ENCODE measurements at places on chromosomes 4 and X.

- no peak for DNase-seq
Observed at GRCh38 chr4:185903205-185903604, 91.2 kb upstream of the SORBS2 start.

GRCh38 chrX:5775846-5776430, 452.7 kb downstream of the NLGN4X start:
- DNase-seq = no peak

GRCh38 chr4:25861951-25862410, 807 bp downstream of the SEL1L3 start:
- no peak for DNase-seq

DNA sequence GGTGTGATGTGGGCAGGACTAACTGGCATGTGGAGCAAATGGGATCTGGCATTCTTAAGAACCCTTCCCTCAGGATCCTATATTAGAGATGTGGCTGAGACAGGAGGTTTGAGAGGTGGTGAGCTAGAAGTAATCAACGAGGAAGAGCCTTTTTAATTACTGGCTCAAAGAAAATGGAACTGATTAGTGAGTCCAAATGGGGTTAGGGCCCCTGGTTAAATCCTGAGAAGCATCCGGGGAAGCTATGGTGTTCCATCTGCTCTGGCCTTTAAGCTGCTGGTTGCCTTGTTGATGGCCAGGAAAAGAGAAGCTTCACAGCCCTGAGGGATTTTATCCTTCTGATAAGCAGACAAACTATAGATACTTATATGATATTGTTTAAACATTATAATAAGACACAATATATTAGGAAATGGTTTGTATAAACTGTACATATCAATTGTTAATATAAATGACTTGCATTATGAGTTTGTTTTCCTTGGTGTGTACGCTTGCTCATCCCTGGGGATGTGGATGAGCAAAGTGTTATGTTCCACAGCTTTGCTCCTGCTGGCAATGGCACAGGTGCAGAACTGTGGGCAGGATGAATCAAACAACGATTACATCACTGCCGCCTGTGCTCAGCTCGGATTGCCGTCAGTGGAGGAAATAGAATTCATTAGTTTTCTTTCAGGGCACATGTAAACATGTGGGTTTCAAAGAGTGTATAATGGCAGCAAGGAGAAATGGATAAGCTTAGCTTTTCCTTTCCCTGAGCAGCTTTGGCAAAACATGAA, 328.6 kb upstream of the ARX start:
- no peak for DNase-seq

DNA sequence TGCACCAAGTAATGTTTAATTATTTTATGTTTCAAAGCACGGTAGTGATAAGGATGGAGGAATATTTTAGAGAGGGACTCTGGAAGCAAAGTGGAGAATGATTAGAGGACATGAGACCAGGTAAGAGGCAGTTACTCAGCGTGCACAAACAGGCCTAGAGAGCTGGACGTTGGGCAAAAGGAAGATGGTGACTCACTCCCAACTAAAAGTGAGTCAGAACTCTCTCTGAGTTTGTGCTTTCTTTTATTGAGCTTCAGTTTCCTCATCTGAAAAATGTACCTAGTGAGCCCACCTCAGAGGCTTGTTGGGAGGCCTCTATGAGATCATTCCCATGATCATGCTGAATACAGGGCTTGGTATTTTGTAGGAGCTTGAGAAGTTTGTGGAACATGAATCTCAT, 1.6 kb upstream of the ZC4H2 start:
- no peak for DNase-seq

GRCh38 chrX:53441531-53442321, 7.6 kb upstream of the HSD17B10 start:
- peak; percentile 64 for DNase-seq

DNA sequence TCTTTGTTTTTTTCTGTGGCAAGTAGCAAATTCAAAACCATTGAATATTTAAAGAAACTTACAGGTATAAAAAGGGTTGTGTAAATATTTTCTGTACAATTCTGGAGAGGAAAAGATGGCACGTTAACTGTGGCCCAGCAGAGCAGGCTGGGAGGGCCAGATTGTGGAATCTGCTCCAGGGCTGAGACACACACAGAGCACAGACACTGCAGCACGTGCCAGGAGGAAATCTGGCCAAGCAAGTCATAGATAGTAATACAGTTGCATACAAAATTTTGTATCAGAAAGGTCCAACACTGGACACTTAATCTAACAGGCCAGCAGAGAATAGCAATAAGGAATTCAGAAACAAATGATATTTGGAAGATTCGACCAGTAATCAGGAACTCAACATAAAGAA, 763.7 kb downstream of the PDHA2 start:
- DNase-seq = no peak

DNA sequence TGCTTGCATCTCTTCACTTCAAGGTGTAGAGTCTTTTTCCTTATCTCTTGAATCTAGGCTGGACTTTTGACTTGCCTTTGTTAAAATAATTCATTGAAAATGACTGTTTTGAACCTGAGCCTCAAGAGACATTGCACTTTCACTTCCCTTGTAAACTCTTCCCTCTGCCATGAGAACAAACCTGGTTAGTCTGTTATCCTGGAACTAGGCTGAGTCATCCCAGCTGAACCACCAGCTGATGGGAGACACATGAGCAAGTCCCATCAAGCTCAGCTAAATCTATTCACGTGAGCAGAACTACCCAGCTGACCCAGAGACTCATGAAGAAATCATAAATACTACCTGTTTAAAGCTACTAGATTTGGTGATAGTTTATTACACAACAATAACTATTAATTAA, 202.3 kb upstream of the CENPE start:
- no peak for DNase-seq

GRCh38 chr4:3672465-3672831, 93.7 kb upstream of the ADRA2C start:
- no peak for DNase-seq

- no peak for DNase-seq
Observed at GRCh38 chr4:96691521-96691920, 851.6 kb downstream of the PDHA2 start.

DNA sequence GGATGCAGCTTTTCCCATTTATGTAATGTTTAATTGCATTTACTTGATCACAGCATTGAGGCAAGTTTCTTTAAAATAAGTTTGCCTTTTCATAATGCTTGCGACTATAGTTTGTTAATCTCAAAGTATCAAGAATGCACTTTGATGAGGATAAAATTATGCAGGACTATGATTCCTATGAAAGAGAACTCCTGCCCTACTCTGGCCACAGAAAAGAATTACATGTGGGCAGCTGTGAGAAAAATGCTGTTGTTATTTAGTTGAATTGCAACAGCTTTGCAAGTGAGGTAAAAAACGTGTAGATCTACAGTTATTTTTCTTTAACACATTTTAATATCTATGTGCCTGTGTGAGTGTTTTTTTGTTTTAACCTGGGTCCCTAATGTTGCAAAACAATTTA, 12.5 kb upstream of the OSTC start:
- DNase-seq = no peak

DNA sequence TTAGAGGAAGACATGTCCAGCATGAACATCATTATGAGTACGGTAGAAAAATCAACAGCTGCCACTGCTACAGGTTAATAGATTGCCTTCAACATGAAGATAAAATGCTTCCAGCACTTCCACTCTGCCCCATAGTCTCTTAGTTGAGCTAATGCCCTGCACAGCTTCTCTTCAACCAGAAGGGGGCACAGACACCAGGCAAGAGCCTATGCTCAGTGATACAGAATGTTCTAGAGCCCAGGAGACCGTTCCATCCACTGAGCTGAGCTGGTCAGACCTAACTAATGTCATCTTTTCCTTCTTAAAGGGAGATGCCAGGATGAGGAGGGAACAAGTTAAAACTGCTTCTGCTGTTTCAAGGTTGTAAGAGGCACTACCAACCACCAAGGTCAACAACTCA, 42.2 kb downstream of the SMIM10L2A start:
- DNase-seq = no peak

DNA sequence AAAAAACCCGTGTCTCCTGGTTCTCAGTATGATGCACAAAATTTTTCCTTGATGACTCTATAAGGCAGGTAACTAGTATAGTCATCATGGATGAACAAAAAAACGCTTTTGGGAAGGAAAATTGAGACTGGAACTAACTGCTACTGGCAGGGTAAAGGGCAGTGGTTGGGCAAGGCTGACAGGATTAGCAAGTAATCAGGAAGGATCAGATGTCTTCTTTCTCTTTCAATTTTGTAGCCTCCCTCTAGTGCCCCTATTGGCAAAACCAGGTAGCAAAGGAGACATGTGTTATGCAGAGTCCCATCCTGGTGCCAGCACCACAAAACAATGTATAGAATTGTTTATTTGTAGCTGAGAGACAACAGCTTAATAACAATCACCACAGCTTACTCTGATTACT, 12.8 kb upstream of the SLITRK4 start:
- no peak for DNase-seq

- no peak for DNase-seq
Observed at GRCh38 chr4:165612936-165613335, 234.1 kb downstream of the CPE start.

DNA sequence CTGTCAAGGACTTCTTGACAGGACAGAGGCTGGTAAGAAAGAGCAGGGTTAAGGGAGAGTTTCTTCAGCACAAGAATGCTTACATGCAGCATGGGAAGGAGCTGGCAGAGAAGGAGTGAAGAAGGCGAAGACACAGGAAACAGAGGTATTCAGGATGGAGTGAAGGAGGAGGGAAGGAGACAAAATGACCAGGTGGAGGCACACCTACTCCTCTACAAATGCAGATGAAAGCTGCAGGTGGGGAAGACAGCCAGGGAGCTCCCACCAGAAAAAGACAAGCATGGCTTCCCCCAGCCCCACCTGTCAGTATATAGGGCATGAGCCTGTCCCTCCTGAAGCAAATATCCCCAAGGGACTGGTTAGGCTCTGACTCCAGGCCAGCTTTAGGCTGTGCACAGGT, 29.6 kb upstream of the NKRF start:
- no peak for DNase-seq

DNA sequence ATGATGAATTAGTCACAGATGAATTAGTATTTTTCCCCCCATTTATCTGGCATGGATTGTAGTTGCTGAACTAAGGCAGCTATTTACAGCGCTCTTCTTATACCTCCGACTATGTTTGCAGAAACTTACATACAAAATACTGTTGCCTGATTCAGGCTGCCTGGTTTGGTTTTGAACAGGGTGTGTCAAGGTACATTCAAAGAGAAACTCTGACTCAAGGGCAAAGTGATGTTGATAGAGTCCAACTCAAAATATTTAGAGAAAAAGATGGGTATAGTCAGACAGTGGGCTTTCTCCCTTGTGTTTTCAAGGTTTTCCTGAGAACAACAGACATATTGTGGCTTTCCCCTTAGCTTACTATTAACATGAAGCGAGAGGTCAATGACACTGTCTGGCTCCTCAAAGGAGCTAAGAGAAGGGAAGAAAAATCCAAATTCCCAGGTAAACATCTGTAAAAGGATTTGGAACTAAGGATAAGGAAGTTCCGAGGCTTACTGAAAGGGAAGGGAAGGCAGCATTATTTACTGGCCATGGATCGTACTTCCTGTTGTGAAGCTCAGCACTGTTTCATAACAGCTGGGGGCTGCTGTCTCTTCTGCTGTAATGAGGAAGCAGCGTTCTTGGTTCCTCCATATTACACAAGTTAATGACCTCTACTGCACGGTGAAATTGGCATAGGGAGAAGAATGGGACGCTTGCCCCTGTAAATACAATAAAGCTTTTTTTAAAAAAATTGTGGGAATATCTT, 30.9 kb downstream of the FAM9C start:
- DNase-seq = no peak

GRCh38 chrX:133697656-133698055, 282.4 kb upstream of the GPC4 start:
- DNase-seq = no peak

GRCh38 chrX:53544936-53545335, 110.8 kb upstream of the HSD17B10 start:
- DNase-seq = no peak

- no peak for DNase-seq
Observed at GRCh38 chr4:86957215-86957614, 22.4 kb downstream of the AFF1 start.

DNA sequence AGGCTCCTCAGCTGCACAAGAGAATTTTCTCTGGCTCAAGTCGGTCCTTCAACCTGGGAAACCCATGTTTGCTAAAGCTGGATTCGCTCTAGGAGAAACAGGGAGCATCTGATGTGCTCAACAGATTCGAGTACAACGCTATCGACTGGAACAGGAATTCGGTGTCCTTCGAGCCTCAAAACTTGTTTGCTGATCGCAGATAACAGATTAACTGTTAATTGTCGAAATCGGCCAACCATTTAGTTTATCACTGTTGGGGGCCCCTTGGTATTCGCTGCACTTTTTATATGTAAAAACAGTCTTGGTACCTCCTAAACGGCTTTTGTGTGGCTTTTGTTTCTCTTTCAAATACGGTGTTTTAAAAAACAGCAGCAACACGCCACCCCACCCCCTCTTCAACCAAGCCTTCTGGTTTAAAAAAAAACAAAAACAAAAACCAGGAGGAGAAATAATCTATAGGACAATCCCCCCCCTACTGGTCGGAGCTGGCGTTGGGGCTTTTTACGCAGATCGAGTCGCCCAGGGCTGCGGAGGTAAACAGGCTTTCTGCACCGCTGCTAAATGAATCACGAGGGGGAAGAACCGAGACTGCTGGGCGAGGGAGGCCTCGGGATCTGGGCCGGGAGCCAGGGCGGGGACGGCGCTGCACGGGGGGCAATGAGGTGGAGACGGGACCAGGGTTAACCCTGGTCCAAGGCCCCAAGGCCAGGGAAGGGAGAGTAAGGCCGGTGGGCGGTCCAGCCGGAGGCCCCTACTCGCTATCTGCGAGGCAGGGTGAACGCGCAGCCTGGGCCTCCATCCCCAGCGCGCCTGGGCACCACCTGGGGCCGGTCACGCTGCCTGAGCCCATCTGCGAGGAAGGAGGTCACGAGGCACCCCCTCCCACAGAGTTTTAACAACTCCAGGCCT, 71.7 kb upstream of the BCOR start:
- DNase-seq = peak; percentile 48

- no peak for DNase-seq
Observed at GRCh38 chr4:125849869-125850268, 535.1 kb downstream of the FAT4 start.

- no peak for DNase-seq
Observed at GRCh38 chr4:34733185-34733941, 1511.0 kb downstream of the ARAP2 start.

Measured in T-helper 1 cell (primary cell).